ENCODE measurements at places on chromosomes 16 and 17. TPM values are rescaled to one million over a fixed set of nuclear protein-coding genes. Genes with fewer than 3 reads are reported as not detected.

Gene GLP2R
- 7.5 TPM for total RNA-seq

Gene CX3CL1
- 0.12 TPM for total RNA-seq

Gene TP53TG3F
- total RNA-seq = 0.15 TPM

Gene KLHDC4
- 50.5 TPM for total RNA-seq

Gene SLC5A11
- total RNA-seq = 0.24 TPM

Gene CCL1
- total RNA-seq = not detected

Gene FKBP10
- 112 TPM for total RNA-seq

Measured in A549 treated with Mapracorat at 1 μM for 4 hours (cell line).